ENCODE measurements at places on chromosomes 16 and 17. TPM values are rescaled to one million over a fixed set of nuclear protein-coding genes. Genes with fewer than 3 reads are reported as not detected.

DNA sequence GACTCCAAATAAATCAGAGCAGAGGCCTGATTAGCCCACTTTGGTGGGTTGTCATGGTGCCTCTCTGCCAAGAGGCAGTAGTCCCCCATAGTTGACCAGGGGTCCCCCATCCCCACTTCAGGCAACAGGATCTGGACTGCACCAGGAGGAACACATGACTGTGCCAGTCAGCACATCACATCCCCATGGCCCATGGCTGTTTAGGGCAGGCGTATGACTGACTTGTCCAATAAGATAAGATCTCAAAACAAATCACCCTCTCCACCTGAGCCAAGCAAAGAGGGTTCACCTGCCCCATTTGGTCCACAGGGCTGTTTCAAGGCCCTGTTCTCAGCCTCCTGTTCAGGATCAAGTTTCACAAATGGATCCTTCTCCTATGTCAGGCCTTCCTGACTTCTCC, 93.3 kb downstream of the C16orf78 start:
- no peaks in the 10 kb centered on the region for H3K36me3 ChIP-seq
- no peaks in the 10 kb centered on the region for H3K4me1 ChIP-seq
- H3K4me3 ChIP-seq = no peak overlapping the region
- DNase-seq = peak; percentile 5
- H3K27ac ChIP-seq = no peak overlapping the region
- H3K27me3 ChIP-seq = no peaks in the 10 kb centered on the region

The TRAPPC1 gene
- total RNA-seq = 60.8 TPM

The CCL4L2 gene
- not detected for total RNA-seq

GRCh38 chr16:51522902-51523301, 371.8 kb upstream of the SALL1 start:
- no peaks in the 10 kb centered on the region for H3K36me3 ChIP-seq
- no peaks in the 10 kb centered on the region for H3K27me3 ChIP-seq
- H3K4me1 ChIP-seq = no peaks in the 10 kb centered on the region
- H3K4me3 ChIP-seq = no peak overlapping the region
- DNase-seq = no peak

The ASPA gene
- 1.3 TPM for total RNA-seq

The NXN gene
- total RNA-seq = 12.5 TPM

DNA sequence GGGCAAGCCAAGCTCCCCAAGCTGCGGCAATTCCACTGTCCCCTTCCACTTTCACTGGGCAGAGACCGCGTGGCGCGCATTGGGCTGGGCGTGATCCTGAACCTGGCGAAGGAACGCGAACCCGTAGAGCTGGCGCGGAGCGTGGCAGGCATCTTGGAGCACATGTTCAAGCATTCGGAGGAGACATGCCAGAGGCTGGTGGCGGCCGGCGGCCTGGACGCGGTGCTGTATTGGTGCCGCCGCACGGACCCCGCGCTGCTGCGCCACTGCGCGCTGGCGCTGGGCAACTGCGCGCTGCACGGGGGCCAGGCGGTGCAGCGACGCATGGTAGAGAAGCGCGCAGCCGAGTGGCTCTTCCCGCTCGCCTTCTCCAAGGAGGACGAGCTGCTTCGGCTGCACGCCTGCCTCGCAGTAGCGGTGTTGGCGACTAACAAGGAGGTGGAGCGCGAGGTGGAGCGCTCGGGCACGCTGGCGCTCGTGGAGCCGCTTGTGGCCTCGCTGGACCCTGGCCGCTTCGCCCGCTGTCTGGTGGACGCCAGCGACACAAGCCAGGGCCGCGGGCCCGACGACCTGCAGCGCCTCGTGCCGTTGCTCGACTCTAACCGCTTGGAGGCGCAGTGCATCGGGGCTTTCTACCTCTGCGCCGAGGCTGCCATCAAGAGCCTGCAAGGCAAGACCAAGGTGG, 9.8 kb downstream of the SARM1 start:
- no peak overlapping the region for H3K27ac ChIP-seq
- H3K4me1 ChIP-seq = no peaks in the 10 kb centered on the region
- no peaks in the 10 kb centered on the region for H3K27me3 ChIP-seq

- no peaks in the 10 kb centered on the region for H3K4me1 ChIP-seq
- no peaks in the 10 kb centered on the region for H3K36me3 ChIP-seq
- H3K27me3 ChIP-seq = no peaks in the 10 kb centered on the region
- no peak for DNase-seq
Observed at GRCh38 chr17:78461799-78462053, 83.3 kb downstream of the PGS1 start.

DNA sequence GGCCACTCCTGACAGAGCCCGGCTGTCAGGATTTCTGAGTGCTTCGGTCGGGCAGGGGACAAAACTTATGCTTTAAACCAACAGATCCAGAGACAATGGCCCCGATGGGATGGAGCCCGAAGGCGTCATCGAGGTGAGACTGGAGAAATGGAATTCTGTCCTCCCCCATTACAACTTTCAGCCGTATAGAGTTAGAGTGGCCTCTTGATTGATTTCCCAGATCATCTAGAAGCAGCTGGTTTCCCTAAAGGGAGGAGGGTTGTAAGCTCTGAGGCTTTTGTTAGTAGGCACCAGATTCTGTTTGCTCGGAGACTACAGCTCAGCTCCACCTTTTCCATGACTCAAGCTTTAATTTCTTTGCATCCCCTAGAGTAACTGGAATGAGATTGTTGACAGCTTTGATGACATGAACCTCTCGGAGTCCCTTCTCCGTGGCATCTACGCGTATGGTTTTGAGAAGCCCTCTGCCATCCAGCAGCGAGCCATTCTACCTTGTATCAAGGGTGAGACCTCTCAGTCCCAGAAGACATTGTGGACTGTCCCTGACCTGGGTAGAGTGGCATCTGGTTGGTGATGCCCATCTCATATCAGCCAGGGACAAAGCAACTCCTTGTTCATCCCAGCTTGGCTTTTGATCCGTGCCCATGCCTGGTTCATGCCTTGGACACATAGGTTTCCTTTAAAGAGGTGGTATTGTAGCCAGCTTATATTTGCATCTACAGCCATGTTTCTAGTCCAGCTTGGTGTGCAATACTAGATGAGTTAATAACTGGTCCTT, 5.1 kb upstream of the CD68 start:
- H3K36me3 ChIP-seq = peaks cover 77% of the 10 kb centered on the region
- H3K4me3 ChIP-seq = peak overlapping the region; percentile 99
- peak overlapping the region; percentile 100 for H3K27ac ChIP-seq
- no peaks in the 10 kb centered on the region for H3K27me3 ChIP-seq
- peaks cover 67% of the 10 kb centered on the region for H3K4me1 ChIP-seq
- DNase-seq = no peak

Measured in heart left ventricle (tissue), 16 donors.